ENCODE measurements at places on chromosomes 16 and 17.

DNA sequence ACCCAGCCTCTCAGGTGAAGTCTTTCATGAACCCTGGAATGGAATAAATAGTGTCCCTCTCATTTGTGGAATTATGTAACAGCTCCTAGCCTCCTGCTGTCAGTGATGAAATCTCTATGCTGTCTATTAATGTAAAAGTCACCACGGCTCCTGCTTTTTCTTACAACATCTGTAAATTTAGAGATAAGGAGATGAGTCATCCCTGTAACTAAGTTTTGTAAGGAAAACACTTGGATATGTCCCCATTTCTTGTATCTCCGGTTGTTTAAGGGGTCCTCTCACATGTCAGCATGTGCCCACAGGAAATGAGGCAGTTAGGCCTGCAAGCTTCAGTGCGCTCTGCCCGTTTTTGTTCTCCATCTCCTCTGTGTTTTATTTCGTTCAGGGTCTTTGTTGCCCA lies 2.8 kb upstream of the NAT9 start:
- DNase-seq, result peak; percentile 25

- DNase-seq, result no peak
Measured at GRCh38 chr17:20315311-20315710, 152.0 kb downstream of the LGALS9B start.

GRCh38 chr16:50371936-50372595 lies 3.3 kb upstream of the BRD7 start:
- no peak for DNase-seq

DNA sequence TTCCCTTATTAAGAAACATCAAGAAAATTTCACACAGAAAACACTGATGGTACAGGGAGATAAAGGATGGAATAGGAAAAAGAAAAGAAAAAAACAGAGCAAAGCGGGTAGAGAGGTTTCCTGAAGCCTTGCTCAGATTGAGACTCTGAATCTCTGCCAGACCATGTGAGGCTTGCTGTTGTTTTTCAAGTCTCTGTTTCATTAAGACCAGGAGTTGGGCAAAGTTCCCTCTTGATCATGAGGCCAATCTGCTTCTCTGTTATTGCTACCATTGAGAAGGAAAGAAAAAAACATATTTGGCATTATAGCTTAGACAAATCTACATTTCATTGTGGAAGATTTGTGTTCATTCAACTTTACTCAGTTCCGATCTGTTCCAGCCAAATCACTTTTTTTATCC lies 201.6 kb upstream of the SOX9 start:
- DNase-seq, result no peak

GRCh38 chr16:11759163-11759834 lies 16.6 kb upstream of the TXNDC11 start:
- DNase-seq, result no peak

DNA sequence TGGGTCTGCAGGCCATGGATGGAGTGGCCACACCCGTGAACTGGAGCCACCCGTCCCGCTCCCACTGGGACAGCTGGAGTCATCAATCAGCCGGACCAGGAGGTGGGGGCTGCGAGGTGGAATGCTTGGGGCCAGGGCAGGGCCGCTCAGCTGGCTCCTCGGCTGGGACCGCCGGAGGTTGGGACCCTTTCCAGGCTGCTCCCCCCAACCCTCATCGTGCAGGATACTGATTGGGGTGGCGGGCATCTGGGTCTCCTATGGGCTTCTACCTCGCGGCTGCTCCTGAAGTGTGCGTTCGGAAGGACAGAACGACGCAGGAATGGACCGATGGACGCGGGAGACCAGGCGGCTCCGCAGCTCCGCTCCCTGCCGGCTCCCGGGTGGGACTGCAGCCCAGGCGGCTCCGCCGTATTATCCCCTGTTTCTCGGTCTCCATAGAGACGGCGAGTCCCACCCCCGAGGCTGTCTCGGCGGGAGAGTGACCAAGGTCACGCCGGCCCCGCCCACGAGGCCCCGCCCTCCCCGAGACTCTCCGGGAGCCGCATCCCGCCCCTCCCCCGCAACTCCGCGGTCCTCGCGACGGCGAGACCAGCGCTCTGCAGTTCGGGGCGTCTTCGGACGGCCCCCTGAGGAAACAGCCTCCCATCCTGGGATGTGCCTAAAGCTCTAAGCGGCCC lies at the start of gene TPPP3:
TPPP3 (minus strand) TSS at position 388 of the 677 bp plus-strand sequence. CDS start 2,387 bp downstream, outside the sequence.
- peak; percentile 74 for DNase-seq

All from hematopoietic multipotent progenitor cell treated with erythropoietin and hydrocortisone succinate and interleukin-3 and kit ligand, for 6 days (in vitro differentiated cells).